CD4-positive, alpha-beta T cell (primary cell): ENCODE measurements at places on chromosomes 16 and 17.

- no peak for DNase-seq
These were observed 104.3 kb downstream of the PHKB start for GRCh38 chr16:47565454-47565853.

DNA sequence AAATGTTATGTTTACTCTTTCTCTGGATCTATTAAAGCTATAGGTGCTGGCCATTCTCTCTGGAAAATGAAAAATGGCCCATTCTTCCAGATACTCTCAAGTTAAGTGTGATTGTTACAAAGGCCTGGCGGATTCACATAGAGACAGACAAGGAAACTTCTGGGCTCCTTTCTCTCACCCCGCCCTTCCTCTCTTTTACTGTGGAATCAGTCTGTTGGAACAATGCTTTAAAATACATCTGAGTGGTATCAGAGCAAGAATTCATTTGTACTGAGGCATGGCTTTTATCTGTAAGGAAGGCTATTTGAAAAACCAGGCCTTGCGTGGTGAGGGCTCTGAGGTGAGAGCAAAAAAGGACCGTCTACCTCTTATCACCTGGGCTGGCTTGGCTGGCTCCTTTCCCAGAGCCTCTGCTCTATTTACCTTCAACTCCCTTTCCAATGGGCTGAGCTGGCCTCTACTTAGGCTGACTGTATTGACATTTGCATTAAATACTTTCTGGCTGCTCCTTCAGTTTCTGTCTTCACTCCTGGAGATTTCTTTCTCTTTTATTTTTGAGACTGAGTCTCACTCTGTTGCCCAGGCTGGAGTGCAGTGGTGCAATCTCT, 274.0 kb downstream of the PHKB start:
- no peak for DNase-seq

DNA sequence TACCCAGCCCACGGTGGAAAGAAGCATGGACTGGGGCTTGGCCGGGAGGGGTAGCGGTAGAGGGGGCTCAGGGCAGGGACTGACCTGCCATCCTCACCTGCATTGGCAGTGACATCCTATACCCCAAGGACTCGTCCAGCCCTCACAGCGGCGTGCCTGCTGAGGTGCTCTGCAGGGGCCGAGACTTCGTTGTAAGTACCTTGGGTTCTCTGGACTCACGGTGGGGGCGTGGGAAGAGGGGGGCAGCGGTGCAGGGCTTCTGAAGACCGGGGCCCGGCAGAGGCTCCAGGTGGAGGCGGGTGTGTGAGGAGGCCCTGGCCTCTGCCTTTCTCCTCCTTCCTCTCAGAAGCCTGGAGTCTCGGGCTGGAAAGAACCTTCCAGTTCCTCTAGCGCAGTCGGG, 25.5 kb downstream of the POLR3E start:
- DNase-seq, result no peak

GRCh38 chr16:78258375-78259065, 159.1 kb downstream of the WWOX start:
- no peak for DNase-seq

- no peak for DNase-seq
These were observed 145.6 kb downstream of the AATF start for GRCh38 chr17:37094391-37094790.

DNA sequence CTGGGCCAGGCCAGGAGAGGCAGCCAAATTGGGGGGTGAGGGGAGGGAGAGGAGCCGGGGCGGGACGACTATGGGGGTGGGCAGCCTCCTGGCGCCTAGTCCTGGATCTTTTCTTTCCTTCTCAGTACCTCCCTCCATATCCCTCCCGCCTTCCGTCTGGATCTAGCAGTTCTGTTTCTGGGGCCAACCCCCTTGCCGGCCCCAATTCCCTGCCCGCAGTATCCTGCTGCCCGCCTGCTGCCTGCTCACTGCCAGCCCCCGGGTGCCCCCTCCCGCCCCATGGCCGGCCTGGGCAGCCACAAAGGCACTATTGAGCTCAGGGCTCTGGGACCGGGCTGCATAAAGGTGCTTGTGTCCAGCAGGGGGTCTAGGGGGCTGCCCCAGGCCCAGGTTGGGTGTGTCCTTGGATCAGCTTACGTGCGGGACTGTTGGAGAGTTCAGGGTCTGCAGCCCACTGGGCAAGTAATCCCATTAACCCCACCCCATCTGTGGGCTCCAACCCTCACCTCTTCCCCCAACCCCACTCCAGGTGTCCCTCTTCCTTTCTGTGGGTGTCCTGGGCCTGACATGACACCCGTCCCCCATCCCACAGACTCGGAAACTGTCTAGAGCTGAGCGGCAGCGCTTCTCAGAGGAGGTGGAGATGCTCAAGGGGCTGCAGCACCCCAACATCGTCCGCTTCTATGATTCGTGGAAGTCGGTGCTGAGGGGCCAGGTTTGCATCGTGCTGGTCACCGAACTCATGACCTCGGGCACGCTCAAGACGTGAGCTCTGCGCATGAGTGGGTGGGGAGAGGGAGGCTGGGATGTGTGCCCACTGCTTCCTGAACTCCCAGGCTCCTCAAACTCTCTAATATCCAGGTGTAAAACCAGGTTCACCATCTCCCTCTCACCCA, 2.0 kb downstream of the WNK4 start:
- no peak for DNase-seq

DNA sequence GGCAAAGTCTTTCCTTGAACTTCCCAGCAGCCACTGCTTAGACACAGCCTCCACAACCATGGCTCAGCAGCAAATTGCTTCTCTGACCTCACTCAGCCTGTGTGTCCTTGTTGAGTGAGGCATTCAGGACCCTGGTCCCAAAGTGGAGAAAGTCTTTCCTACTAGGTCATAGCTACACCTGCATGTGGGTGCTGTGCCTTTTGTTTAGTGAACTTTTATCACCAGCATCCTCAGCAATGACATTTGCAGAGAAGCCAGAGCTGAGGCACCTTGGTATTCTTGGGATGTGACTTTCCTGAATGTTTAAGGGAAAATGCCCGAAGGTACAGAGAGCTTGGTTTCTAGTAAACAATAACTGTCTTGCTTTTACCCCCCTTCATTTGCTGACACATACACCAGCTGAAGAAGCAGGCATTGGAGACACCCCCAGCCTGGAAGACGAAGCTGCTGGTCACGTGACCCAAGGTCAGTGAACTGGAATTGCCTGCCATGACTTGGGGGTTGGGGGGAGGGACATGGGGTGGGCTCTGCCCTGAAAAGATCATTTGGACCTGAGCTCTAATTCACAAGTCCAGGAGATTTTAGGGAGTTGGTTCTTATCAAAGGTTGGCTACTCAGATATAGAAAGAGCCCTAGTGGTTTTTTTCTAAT, 20.9 kb upstream of the STH start:
- DNase-seq, result no peak

DNA sequence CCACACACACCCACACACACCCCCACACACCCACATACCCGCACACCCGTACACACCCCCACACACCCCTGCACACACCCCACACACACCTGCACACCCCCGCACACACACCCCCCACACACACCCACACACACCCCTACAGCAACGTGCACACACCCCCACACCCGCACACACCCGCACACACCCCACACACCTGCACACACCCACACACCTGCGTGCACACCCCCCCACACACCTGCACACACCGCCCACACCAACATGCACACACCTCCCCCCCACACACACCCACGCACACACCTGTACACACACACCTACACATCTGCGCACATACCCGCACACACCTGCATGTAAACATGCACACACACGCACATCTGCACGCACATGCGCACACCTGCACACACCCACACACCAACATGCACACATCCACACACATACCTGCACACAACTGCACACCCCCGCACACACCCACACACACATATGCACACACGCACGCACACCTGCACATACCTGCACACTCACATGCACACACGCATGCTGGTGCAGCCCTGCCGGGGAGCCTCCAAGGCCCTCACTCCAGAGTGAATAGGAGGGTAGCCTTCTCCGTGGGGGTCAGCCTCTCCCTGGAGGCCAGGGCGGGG, 7.5 kb downstream of the ASPSCR1 start:
- DNase-seq, result no peak

DNA sequence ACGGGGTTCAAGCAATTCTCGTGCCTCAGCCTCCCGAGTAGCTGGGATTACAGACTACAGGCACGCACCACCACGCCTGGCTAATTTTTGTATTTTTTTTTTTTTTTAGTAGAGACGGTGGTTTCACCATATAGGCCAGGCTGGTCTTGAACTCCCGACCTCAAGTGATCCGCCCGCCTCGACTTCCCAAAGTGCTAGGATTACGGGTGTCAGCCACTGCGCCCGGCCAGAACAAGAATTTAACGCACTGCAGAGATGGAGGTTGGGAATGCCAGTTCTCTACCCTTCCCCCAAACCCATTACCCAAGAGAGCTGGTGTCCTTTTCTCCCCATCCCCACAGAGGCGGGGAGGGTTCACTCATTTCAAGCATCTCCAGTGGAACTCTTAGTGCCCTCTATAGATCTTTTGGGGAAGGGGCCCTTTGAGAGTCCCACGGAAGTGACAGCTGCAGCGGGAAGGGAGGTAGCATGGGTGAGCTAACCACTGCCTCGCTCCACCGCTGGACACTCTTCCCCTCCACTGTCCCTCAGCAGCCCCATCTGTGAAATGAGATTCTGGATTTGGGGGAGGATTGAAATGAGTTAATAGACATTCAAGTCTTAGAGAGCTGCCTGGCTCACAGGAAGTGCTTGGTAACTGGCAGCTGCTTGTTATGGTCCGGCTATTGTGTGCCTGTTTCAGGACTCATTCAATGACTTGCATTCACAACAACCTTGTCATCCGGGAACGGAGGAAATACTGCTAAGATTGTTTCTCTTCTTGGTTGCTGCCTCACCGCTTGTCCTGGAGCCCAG, 3.5 kb upstream of the UBALD2 start:
- peak; percentile 35 for DNase-seq
